ENCODE measurements at places on chromosomes 12 and 14. TPM values are rescaled to one million over a fixed set of nuclear protein-coding genes. Genes with fewer than 3 reads are reported as not detected.

ENDOU gene
- not detected for total RNA-seq

FGF23 gene
- not detected for total RNA-seq

GRCh38 chr12:12685305-12685704, 10.7 kb downstream of the GPR19 start:
- no peak for DNase-seq

DNA sequence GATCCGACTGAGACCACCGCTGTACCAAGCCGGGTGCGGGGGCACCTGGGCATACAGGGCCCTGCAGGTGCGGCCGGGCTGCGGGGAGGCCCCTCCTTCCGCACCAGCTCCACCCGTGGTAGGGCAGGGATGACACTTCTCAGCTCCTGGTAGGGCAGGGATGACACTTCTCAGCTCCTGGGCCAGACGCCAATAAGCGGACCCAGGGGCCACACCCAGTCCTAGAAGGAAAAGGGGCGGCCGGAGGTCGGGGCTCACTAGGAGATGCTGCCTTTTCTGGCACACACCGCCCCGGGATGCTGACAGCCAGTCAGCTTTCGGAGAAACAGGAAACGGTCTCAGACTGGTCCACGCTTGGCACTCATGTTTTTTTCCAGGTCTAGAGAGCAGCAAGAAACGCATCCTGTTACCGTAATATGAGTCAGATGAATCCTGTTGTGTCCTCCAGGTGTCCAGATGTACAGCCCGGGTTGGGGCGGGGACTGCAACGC, 34.8 kb downstream of the NFKBIA start:
- peak; percentile 86 for DNase-seq

DNA sequence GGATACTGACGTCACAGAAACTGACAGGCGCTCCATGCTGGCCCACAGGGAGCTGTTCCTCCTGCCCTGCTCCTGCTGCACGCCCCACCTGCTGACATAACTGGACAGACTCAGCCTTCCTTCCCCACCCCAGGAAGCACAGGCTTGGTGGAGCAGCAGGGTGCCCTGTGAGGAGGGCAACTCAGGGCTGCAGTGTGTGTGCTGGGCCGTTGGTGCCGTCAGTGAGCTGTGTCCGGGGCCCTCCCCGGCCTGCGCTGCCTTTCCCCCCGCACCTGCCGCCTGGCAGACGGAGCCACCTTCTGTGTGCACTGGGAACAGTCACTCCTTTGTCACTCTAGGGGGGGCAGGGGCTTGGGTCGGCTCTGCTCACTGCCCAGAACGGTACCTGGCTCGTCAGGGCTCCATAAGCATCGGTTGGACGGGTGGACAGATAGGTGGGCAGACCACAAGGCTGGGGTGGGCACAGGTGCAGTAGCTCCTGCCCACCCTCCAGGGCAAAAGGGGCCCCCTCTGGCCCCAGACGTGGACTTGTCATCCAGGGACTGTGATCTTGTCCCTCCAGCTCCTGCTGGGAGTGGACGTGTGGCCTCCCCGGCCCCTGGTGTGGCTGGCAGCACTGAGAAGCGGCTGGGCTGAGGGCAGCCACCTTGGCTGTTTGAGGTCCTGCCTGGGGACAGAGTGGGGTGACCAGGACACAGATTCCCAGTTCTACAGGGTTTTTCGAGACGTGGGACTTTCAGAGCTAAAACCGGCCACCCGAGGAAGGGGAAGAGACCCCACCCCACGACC, 32.8 kb downstream of the FBRSL1 start:
- DNase-seq = no peak

- no peak for DNase-seq
These were observed 86.4 kb upstream of the RPH3A start for GRCh38 chr12:112705037-112705632.

- DNase-seq = peak; percentile 75
These were observed 1.9 kb upstream of the KRT79 start for GRCh38 chr12:52836042-52836466.

GRCh38 chr14:99670361-99671234, 13.5 kb upstream of the CYP46A1 start:
- DNase-seq = peak; percentile 17

GRCh38 chr14:41374092-41374491, 232.6 kb upstream of the LRFN5 start:
- DNase-seq = no peak

GRCh38 chr12:9740106-9740750, 7.3 kb upstream of the CLECL1 start:
- DNase-seq = no peak

DNA sequence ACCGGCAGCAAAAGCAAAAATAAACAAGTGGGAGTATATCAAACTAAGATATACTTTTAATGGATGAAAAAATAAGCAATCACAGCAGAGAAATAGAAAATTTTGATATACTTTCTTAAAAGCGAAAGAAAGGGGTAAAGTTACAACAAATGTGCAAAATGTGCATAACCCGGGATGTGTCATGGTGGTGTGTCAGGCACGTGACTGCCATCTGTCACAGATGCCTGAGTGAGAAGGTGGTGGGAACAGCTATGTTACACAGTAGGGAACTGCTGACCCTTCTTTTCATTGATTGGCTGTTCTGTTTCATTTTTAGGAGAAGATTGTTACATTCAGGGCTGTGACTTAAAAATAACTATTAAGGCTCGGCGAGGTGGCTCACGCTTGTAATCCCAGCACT, 168.1 kb upstream of the PELI2 start:
- DNase-seq = no peak

All from chondrocyte (in vitro differentiated cells).